ENCODE measurements at places on chromosomes 5 and 9.
A peak's percentile ranks its signal among the peaks of the same experiment; 100 is the strongest.

DNA sequence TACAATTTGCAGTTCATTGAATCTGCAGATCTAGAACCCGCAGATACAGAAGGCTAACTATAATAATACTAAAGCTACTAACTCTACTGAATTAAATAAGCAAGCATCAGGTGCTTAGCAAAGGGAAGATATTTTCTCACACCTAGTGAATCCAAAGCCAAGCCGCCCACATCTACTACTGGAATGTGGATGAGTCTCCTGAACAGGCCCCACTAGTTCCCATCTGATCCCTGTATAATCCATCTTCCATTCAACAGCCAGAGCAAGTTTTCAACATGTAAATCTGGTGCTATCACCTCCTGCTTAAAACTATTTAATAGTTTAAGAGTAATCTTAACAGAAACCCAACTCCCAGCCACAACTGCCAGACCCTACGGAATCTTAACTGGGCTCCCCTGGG lies 18.9 kb downstream of the ARL15 start:
- H3K4me3 ChIP-seq: no peak overlapping the region
- no peak overlapping the region for H3K27ac ChIP-seq

GRCh38 chr5:75091597-75091996 lies 39.2 kb upstream of the GCNT4 start:
- H3K4me3 ChIP-seq: no peak overlapping the region
- H3K36me3 ChIP-seq: no peaks in the 10 kb centered on the region
- H3K4me1 ChIP-seq: peaks cover 7% of the 10 kb centered on the region
- H3K27me3 ChIP-seq: no peaks in the 10 kb centered on the region
- no peak overlapping the region for H3K27ac ChIP-seq
- DNase-seq: peak; percentile 64

DNA sequence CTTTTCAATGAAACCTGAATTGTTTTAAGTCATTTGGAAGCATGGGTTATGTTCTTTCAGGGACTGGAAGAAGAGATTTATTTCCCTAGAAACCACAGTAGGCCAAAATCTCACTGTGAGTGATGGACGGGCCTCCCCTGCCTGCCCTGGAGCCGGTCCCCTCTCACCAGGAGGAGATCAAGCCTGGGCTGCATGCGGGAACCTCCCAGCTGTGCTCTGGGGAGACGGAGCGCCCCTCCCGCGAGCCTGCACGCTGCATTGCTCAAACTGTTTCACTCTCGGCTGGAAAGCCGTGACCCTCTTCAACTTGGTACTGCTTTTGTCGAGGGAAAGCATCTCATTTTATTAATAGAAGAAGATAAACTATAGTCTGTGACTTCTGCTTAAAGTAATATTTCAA lies 85.4 kb downstream of the IRX2 start:
- H3K4me1 ChIP-seq: no peaks in the 10 kb centered on the region
- no peak overlapping the region for H3K4me3 ChIP-seq
- H3K36me3 ChIP-seq: no peaks in the 10 kb centered on the region
- H3K27ac ChIP-seq: no peak overlapping the region
- no peaks in the 10 kb centered on the region for H3K27me3 ChIP-seq

DNA sequence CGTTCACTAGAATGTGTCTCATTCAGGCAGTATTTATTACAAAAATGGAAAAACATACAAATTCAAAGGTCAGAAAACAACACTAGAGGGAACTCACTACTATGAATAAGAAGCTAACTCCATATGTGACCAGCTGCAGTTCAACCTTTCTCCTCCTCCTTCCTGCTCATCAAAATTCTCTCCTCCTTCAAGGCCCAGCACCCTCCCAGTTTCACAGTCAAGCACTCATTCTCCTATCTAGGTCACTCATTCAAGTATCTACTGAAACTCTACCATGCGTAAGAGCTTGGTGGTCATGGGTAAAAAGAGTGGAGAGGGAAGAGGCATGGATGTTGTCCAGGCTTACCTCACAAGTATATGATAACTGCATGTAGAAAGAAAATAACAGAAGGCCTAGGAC lies 27.7 kb downstream of the ECPAS start:
- peaks cover 11% of the 10 kb centered on the region for H3K4me1 ChIP-seq
- H3K4me3 ChIP-seq: no peak overlapping the region
- no peaks in the 10 kb centered on the region for H3K36me3 ChIP-seq
- H3K27me3 ChIP-seq: no peaks in the 10 kb centered on the region

DNA sequence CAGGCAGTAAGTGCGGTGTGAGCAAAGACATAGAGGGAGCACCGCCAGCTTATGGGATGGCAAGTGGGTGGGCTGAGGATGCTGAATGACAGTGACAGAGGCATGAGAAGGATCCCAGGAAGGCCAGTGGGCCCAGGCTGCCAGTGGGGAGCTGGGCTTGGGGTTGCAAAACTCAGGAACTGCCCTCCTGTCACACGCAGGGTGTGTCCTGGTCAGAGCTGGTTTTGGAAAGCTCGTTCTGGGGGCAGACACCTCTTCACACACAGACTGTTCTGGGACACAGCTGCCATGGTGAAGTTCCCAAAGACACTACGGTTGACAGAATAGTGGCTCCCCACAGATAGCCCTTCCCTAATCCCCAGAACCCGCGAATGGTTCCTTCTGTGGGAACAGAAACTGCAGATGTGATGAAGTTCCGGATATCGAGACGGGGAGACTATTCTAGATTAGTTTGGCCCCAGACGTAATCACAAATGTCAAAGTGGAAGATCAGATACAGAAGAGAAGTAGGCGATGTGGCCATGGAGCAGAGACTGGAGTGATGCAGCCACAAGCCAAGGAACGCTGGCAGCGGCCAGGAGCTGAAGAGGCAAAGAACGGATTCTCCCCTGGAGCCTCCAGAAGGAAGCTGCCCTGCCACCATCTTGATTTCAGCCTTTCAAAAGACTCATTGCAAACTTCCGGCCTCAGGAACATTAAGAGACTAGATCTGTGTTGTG lies 159.0 kb downstream of the COL23A1 start:
- H3K4me3 ChIP-seq: no peak overlapping the region
- DNase-seq: no peak
- H3K36me3 ChIP-seq: no peaks in the 10 kb centered on the region
- H3K27ac ChIP-seq: no peak overlapping the region
- H3K27me3 ChIP-seq: no peaks in the 10 kb centered on the region

DNA sequence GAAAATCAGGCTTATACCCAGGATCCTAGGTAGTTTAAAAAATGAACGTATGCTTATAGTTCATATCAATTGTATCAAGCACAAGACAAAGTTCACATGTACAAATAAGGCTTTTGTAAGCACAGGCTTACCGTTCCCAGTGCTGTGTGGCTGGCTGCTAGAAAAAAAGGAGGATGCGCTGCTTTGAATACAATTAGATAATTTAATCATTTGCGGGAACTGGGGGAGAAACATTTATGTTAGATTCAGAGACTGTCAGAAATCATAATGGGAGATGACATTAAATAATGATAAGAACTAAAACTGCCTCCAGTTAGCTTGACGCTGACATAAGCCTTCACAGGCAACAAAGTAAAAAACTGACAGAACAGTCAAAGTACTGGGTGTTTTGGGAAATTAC lies 93.2 kb downstream of the FNBP1 start:
- DNase-seq: no peak
- no peaks in the 10 kb centered on the region for H3K27me3 ChIP-seq
- no peak overlapping the region for H3K27ac ChIP-seq
- no peaks in the 10 kb centered on the region for H3K36me3 ChIP-seq
- no peak overlapping the region for H3K4me3 ChIP-seq

DNA sequence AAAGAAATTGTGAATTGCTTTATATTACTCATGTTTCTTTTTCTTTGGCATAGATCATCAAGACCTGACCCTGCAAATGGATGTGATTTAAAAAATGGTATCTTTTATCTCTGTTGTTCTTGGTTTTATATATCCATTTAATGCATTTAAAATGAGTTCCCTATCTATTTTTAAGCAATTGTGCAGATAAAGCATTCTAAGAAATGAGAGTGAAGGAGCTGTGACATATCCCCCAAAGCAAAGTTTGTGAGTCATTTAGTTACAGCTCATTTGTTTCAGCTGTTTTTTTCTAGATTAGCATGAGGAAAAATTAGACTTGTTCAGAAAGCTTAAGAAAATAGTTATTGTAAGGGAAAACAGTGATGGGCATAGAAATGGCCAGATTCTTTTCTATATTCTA lies 7.6 kb upstream of the ELOVL7 start:
- no peak overlapping the region for H3K4me3 ChIP-seq
- no peaks in the 10 kb centered on the region for H3K27me3 ChIP-seq
- H3K27ac ChIP-seq: no peak overlapping the region
- no peak for DNase-seq
- no peaks in the 10 kb centered on the region for H3K36me3 ChIP-seq

GRCh38 chr9:109557481-109557880 lies 59.4 kb upstream of the PTPN3 start:
- H3K4me1 ChIP-seq: peaks cover 10% of the 10 kb centered on the region
- DNase-seq: no peak
- no peak overlapping the region for H3K4me3 ChIP-seq
- H3K27me3 ChIP-seq: no peaks in the 10 kb centered on the region
